GM12892 (cell line): ENCODE measurements at places on chromosomes 2 and 18.

- DNase-seq: no peak
Observed at GRCh38 chr2:175647058-175647457, 355.0 kb downstream of the LNPK start.

DNA sequence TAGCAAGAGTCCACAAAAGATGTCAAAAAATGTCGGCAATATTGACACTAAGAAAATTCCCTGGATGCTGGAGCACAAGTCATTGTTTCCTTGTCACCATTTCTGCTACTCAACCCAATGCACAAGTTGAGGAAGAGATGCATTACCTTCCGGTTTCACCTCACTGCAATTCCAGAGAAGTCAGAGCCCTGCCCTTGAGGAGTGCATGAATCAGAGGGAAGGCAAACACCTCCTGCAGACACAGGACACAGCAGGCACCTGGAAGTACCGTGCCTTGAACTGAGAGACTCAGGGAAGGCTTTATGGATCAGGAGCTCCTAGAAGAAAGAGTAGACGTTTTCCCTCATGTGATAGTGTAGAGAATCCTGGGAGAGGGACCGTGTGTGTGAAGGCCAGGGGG, 62.7 kb upstream of the ARL4C start:
- no peak for DNase-seq

DNA sequence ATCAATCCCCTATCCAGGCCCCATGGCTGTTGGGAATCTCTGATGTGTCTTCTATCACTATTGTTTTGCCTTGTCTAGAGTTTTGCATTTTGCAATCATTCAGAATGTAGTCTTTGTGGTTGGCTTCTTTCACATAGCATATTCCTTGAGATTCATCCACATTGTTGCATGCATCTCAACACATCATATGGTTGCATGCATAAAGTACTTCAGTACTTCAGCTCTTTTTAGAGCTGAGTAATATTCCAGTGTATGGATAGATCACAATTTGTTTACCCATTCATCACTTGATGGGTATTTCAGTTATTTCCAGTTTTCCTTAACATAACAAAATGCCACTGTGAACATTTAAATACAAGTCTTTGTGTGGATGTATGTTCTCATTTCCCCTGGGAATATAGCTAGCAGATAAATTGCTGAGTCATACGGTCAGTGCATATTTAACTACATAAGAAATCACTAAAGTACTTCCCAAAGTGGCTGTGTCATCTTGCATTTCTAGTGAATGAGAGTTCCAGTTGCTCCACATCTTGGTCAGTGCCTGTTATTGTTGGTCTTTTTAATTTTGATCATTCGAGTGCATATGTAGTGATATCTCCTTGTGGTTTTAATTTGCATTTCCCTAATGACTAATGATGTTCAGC, 138.8 kb downstream of the BCL11A start:
- no peak for DNase-seq

GRCh38 chr2:98484121-98484557, 39.5 kb downstream of the INPP4A start:
- no peak for DNase-seq

DNA sequence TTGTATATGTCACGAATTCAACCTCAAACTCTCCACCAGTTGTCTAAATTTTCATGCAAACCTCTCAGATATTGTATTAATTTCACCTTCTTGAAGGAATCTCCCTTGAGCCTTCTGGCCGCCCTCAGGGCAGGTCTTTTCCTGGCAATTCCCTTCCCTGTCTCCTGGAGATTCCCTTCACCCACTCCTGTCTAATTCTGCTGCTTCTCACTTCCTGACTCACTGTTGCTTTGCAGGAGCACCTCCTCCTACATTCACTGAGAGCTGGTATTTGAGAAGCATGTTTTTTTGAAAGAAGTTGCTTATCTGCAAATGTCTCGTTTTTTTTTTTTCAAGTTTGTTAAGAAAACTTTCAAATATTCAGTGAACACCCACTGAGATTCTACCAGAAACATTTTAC, 79.9 kb upstream of the OTOS start:
- DNase-seq: no peak

GRCh38 chr2:47002031-47002430, 86.4 kb upstream of the MCFD2 start:
- DNase-seq: no peak

- no peak for DNase-seq
Observed at GRCh38 chr2:121103960-121104359, 181.0 kb downstream of the TFCP2L1 start.

GRCh38 chr18:24878289-24878688, 417.9 kb downstream of the HRH4 start:
- no peak for DNase-seq

DNA sequence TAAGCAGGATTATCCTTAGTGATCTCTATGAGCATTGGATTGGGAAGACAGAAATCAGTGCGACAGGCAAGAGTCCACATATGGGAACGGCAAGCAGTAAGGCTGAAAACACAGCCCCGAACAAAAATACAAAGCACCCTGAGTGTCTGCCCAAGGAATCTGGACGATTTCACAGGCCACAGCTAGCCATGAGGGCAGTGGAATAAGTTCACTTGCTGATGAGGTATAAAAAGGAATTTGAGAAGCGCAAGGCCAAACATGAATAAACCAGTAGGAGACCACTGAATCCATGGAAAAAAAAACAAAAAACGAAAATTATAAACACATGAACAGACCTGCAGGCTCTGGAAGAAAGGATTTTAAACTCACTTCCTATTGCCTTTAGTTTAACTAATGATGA, 24.3 kb downstream of the WDSUB1 start:
- DNase-seq: no peak
